ENCODE measurements at places on chromosomes 6 and 20. TPM values are rescaled to one million over a fixed set of nuclear protein-coding genes. Genes with fewer than 3 reads are reported as not detected.

DNA sequence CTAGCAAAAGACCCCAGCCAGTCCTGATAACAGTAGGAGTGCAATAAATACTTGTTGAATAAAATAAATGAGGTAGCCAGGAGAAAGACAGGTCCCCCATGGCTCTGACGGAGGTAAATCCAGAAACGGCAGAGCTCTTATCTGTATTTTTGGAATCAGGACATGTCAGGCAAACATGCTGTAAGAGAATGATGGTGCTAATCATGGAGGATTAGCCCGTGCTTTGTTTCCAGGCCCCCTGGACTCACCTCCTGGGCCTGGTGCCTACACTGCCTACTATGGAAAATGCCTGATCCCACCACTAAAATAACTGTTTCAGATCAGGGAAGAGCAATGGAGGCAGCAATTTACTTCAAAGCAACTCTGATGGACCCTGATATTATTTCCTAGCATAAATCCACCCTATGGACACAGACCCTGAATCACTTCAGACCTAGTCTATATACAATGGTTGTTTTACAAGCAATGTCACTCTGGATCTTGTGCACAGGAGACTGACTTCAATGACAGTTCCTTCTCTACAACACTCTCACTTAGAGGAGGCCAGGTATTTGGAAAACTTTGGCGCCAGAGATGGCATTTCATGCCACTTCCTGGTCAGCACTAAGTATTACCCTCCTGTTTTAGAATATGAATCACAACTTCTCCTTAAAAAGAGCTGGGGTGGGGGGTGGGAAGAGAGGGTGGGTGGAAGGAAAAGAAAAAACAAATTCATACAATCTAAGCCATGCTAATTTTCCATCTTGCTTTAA lies 6.4 kb downstream of the MRPL14 start:
- no peak for DNase-seq

DNA sequence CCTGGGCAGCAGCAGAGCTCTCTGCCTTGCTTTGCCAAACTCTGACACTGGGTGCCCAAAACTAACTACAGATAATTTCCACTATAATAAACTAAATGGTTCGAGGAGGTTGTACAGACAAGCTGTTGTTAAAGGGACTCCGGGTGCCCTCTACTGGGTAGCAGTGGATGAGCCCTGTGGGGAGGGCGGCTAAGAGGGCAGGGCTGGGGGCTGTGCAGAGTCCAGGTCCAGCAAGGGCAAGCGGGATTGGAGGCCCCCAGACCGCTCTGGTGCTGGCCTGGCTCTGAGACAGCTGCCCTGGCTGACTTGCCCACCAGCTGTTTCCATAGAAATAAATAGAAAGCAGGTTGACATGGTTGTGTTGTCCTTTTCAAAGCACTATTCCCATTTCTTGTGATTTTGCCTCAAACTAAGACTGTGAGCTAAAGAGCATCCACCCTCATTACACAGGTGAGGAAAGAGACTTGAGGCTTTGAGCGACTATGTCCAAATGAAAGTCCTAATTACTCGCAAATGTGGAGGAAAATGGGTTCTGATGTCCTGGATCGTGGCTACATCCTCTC lies 167.6 kb upstream of the CST7 start:
- DNase-seq = peak; percentile 60

Gene RCAN2
- total RNA-seq = 8.0 TPM

DNA sequence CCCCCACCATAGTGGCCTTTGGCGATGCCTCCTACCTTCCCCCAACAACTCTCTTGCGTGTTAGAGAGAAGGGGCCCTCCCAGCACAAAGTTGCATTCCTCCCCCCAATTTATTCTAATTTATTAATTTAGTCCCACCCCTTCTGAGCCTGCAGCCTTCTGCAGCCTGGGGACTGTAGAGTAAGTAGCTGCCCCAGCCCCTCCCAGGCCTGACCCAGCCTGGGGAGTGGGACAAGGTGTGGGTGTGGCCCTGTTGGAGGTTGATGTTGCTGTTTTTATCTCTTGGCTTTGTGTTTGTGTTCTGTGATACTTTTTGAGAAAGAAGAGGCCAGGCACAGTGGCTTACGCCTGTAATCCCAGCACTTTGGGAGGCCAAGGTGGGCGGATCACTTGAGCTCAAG lies 49.4 kb downstream of the ORC3 start:
- no peak for DNase-seq

DNA sequence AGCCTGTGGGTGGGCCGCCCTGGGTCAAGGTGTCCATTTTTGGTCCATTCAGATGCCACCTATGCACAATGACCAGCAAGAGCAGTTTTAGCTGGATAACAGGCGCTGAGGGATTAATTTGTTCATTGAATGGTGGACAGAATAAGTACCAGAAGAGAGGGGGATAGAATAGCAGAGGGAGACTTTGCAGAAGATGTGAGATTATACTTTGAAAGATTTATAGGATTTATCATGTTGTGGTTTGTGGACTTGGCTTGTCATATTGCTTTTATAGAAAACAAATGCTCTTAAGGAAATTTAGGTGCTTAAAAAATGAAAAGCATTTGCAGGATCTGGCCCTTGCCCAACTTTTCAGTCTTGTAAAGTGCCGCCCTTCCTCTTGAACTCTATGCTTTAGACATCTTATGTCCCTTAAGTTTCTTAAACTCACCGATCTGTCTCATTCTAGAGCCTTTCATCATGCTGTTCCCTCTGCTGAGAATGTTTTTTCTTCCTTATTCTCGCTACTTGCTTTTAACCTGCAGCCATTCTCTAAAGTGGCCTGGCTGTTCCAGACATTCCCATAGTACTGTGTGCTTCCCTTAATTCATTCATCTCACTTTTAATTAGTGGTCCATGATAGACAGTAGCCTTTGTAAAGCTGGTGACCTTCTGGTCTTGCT lies 42.5 kb downstream of the CD109 start:
- DNase-seq = peak; percentile 68

Gene TSHZ2
- total RNA-seq = 6.9 TPM

Gene MAFB
- 42.8 TPM for total RNA-seq

Gene GNL1
- total RNA-seq = 41.1 TPM

Gene UST
- total RNA-seq = 27.1 TPM

DNA sequence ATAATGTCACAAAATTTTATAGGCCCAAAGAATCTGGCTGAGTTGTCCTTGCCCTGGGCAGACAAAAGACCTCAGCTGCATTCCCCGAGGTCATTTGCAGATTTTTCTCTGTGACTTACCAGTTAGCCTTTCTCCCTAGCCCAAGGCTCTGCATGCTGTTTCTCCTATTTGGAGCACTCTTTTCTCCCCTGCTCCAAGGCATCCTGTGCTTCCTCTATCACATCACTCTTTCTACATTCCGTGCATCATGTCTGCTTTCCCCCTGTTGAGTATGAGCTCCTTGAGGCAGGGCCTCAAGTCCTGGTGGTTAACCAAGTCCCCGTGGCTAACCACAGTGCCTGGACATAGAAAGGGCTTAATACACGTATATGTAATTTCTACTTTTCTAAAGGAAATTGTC lies 593 bp upstream of the GSTA3 start:
- DNase-seq = no peak

GRCh38 chr20:63026582-63027165 lies 19.9 kb upstream of the BHLHE23 start:
- DNase-seq = no peak

DNA sequence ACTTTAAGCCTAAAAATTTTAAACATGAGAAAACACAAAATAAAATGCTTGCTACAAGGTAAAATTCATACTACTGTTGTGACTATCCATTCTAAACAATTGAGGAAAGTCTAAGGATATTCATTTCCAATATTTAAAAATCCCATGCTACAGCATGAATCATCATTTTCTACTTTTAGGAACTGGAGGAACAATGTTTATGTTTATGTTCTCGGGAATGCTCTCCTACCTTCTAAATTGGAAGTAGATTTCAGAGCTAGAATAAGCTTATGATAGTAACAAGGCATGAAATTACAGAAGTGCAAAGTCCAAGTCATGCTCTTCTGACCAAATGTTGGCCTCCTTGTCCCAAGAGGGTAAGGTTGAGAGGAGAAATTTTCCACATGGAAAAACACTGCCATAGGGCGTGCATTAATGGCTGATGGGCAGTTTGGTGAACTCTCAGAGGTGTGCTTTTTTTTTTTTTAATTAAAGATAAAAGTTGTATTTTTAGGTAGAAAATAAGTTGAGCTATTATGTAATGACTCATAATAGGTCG lies 6.0 kb upstream of the MYLK4 start:
- DNase-seq = no peak
